Activated CD4-positive, alpha-beta T cell treated with anti-CD3 and anti-CD28 coated beads, Interleukin-2, amount 50 U/mL, for 48 hours (primary cell): ENCODE measurements at places on chromosomes 11 and 22.

DNA sequence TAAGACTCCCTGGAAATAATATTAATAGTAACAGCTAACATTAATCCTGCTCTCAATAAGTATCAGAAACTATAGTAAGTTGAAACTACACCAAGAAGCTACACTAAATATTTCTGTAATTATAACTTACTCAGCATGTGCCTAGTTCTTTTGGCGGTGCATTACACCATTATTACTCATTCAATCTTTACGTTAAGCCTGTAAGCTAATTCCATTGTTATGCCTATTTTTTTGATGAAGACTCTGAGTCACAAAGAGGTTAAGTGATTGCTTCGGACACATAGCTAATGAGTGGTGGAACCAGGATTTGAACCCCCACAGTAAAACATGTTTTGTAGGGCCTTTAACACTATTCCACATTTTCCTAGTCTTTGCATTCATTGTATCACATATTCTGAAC, 111.6 kb downstream of the RASSF10 start:
- no peak for DNase-seq

- DNase-seq: no peak
These were observed 6.7 kb downstream of the DDI1 start for GRCh38 chr11:104043142-104043541.

DNA sequence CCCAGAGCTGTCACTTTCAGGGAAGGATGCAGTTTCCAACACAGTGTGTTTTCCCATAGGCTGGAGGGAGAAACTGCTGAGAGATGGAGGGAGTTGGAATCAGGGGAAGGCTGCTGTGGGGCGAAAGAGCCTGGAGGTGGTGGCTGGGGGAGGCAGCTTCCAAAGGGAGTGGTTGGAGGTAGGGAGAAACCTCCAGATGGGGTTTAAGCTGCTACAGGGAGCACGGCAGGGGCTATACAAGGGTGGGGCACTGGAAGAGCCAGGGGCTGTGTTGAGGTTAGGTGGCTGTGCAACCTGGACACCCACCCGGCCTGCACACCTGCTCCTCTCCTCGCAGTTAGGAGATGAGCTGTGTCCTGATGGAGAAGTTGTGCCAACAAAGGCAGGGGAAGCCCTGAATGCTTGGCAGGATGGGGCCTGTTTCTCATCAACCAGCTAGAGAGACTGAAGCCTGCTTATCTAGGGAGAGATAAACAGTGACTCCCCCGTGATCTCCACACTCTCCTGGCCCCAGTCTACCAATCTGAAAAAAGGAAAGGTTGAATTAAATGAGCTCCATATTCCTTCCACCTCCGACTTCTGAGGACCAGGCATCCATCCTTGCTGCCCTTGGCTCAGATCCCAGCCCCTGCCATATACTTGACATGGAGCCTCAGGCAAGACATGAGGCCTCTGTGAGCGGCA, 3.6 kb upstream of the SLCO2B1 start:
- no peak for DNase-seq

GRCh38 chr22:41377846-41378245, 3.9 kb upstream of the TEF start:
- no peak for DNase-seq

DNA sequence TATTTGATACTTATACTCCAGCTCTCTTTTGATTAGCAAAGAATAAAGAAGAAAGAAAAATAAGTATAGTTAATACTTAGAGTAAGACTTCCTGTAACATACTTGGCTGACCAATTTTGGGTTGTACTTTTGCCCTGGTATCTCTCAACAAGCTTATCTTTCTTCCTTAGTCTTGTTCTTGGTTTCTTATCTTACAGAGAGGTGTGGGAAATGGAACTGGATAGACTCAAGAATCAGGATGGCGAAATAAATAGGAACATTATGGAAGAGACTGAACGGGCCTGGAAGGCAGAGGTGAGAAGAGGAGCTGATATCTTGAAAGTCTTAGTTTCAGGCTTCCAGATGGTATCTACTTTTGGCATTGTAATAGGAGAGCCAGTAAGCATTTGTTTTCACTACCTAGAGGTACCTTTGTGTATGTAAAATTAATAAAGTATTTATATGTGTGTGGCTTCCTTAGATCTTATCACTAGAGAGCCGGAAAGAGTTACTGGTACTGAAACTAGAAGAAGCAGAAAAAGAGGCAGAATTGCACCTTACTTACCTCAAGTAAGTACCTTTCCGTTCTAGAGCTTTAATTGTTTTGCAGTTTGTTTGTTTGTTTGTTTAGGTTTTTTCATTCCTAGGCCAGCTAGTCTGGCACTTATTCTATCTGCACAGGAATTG, 11.3 kb upstream of the BACE1-AS start:
- DNase-seq: no peak

GRCh38 chr22:48238966-48239365, 1476.5 kb downstream of the TBC1D22A start:
- no peak for DNase-seq

GRCh38 chr11:74820763-74821162, 72.1 kb downstream of the RNF169 start:
- DNase-seq: no peak

DNA sequence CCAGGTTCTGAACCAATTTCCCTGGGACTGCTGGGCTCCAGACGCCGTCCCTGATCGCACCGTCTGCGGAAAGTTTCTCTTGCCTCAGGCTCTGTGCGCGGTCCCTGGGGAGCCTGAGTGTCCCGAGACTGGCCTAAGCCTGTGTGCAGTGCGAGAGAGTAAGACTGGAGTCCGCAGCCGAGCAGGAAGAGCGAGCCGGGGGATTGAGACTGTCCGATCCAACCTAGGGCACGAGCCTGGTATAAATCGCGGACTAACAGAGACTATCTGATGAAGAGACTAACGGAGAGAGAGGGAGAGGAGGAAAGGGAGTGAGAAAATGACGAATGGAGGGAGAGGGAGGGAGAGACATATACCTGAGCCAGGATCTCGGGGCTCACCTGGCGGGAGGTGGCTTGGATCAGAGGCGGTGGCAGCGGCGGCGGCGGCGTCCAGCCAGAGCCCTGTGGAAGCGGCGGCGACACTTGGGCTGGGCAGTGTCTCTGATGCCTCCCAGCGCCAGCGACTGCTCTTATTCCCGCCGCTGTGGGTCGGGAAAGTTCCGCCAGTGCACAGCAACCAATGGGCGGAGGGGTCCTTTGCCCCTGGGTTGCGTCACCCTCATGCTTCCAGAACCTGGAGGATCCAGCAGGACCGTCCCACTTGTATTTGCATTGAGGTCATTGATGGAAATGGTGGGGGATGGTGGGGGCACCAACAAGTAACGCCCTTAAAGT, at the start of gene CALCA:
CALCA (minus strand) TSS at position 487 of the 716 bp plus-strand sequence. CDS start 1,159 bp downstream, outside the sequence.
- no peak for DNase-seq

DNA sequence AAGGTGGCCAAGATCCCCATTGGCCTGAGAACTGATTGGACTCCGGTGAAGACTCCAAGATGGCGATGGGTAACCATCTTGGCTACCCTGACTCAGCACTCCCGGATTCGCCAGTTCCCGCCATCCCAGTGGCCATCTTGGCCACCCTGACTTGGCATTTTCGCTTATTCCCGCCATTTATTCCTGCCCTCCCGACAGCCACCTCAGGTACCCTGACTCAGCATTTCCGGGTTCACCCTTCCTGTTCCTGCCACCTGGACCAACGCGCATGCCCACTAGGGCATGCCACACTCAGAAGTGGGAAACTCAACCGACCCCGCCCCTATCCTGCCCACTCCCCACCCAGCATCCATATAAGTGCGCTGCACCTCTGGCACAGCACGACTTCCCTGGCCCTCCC, 7.8 kb downstream of the OR8K5 start:
- no peak for DNase-seq

- DNase-seq: no peak
These were observed 7.1 kb downstream of the NLRX1 start for GRCh38 chr11:119175493-119176077.

DNA sequence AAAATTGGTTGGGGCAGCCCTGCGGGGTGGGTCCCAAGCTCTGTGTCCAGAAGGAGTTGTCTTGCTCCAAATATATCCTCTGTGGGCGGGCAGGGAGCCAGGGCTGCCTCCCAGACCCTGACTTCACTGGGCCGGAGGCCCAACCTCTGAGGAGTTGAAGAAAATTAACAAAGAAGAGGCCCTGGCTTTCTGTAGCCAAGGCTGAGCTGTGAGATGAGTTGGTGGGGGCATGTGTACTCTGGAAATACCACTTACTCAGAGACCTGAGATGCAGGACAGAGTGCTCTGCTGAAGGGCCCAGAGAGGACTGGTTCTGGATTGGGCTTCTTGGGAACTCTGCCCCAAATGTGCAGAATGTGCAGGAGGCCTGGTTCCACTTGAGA, 96.3 kb downstream of the SWAP70 start:
- no peak for DNase-seq

DNA sequence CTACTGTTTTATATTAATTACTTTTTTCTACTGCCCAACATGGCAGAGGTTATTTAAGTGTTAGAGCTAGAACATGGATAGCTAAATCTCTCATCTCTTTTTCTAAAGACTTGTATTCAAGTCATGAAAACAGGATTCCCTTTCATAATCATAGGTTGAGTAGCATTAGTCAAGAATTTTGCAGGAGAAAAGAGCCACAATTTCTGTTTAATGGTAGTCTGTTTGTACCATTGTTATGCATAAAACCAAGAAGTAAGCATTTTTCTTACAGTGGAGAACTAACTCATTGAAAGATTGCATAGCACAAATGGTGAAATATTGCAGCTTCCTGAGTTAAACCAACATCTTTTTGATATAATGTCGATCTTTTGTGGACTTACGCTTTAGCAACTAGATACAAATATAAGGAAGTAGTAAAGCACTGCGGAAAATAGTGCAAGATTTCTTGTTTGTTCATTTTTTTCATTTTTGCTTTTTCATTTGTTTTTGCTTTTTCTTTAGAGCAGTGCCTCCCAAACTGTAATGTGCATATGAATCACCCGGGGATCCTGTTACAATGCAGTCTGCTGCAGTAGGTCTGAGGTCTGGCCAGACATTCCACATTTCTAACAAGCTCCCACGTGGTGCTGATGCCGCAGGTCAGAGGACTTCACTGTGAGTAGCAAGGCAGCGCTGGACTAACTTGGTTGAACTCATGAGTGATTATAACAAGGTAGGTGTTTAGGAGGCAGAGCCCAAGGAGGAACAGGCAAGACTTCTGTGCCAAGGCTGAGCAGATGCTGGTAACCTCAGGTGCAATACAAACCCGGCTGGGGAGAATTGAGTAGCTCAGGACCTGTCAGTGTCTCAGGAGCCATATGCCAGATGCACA, 4.6 kb downstream of the ETS1 start:
- DNase-seq: no peak

DNA sequence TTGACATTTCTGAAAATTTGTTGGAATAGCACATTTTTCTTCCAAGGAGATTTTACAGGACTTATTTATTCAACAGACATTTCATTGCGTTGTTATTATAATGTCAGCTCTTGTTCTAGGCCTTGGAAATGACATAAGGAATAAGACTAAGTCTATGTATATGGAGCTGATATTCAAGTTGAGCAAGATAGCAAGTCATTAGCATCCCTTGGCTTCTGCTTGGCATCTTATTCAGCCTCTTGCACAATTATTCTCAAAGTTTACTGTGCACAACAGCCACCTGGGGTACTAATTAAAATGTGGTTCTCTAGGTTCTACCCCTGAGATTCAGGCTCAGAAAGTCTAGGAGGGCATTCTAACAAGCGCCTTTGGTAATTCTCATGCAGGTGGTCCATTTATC, 304.8 kb upstream of the DDI1 start:
- DNase-seq: no peak

- DNase-seq: no peak
These were observed 34.0 kb downstream of the IRAG1 start for GRCh38 chr11:10659339-10660216.

GRCh38 chr22:49044776-49045175, 782.9 kb downstream of the BRD1 start:
- DNase-seq: no peak

DNA sequence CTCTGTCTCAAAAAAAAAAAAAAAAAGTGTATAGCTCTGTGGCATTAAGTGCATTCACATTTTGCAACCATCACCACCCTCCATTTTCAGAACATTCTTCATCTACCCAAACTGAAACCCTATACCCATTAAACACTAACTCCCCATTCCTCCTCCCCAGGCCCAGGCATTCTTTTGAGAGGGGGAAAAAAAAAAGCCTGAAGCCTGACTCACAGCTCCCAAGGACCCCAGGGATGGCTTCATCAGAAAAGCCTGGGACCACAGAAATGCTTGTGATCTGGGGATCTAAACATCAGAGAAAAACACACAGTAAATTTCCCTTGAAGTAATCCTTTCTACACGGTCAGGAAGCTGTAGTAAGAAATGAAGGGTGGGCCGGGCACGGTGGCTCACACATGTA, 10.7 kb upstream of the GTSE1 start:
- no peak for DNase-seq

DNA sequence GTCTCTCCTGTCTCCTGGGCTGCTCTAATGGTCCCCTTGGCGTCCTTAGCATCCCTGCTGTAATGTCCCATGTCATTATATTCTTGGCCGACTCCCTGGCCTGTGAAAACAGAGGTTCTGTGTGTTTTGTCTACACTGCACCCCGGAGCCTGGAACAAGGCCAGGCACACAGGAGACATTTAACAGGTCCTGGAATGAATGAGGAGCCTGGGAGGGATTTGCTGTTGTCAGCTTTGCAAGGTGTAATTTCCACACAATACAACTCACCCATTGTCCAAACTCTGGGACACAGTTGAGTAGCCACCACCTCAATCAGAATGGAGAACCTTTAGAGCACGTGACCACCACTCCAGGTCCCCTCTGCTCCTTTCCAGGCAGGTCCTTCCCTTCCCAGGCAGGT, 14.9 kb upstream of the PDGFB start:
- DNase-seq: no peak

DNA sequence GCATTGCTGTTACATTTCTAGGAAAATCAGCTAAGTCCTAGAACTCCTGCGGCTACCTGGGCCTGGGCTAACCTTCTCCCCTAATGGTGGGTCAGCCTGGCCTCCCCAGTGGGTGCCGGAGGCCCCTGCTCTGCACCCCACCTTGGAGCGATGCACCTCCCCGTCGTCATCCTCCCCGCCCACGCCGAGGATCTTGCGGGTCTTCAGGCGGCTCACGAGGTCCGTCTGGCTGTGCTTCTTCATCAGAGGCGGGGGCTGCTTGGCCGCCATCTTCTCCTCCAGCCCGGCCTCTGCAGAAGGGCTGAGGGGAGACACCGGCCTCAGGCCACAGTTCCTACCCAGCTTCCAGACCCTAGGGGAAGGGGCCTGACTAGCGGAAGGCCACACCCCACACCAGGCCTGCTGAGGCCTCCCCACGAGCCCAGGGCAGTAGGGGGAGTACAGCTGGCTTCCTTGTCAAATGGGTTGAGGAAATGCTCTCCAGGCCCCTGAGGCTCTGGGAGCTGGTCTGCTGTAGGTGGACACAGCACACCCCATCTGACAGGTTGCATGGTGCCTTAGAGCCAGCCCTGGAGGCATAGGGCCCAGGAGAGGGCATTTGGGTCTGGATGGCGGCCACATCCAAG, 12.5 kb downstream of the TP53I11 start:
- no peak for DNase-seq

GRCh38 chr11:330694-331357, 10.2 kb upstream of the IFITM3 start:
- no peak for DNase-seq
